ENCODE measurements at places on chromosomes 7 and 10. TPM values are rescaled to one million over a fixed set of nuclear protein-coding genes. Genes with fewer than 3 reads are reported as not detected.
A peak's percentile ranks its signal among the peaks of the same experiment; 100 is the strongest.

The KIFBP gene
- 22.3 TPM for total RNA-seq

The SH2B2 gene
- total RNA-seq = 9.7 TPM

- no peaks in the 10 kb centered on the region for H3K27me3 ChIP-seq
- peaks cover 53% of the 10 kb centered on the region for H3K36me3 ChIP-seq
- H3K4me1 ChIP-seq = no peaks in the 10 kb centered on the region
- no peak for DNase-seq
- no peak overlapping the region for H3K27ac ChIP-seq
Measured at GRCh38 chr10:102514487-102515311, 10.9 kb downstream of the SUFU start.

GRCh38 chr7:149741629-149742028 lies 31.8 kb downstream of the ZNF467 start:
- no peak overlapping the region for H3K27ac ChIP-seq
- peak overlapping the region; percentile 33 for H3K4me3 ChIP-seq
- H3K36me3 ChIP-seq = no peaks in the 10 kb centered on the region
- no peaks in the 10 kb centered on the region for H3K27me3 ChIP-seq
- no peak for DNase-seq
- H3K4me1 ChIP-seq = peaks cover 11% of the 10 kb centered on the region

- peak overlapping the region; percentile 54 for H3K27ac ChIP-seq
- no peak overlapping the region for H3K4me3 ChIP-seq
- no peaks in the 10 kb centered on the region for H3K27me3 ChIP-seq
- H3K4me1 ChIP-seq = peaks cover 29% of the 10 kb centered on the region
- DNase-seq = no peak
Measured at GRCh38 chr10:119241066-119241465, 33.7 kb downstream of the GRK5 start.

Data from upper lobe of left lung (tissue), 6 donors.